ENCODE measurements at places on chromosomes 6 and 20.

DNA sequence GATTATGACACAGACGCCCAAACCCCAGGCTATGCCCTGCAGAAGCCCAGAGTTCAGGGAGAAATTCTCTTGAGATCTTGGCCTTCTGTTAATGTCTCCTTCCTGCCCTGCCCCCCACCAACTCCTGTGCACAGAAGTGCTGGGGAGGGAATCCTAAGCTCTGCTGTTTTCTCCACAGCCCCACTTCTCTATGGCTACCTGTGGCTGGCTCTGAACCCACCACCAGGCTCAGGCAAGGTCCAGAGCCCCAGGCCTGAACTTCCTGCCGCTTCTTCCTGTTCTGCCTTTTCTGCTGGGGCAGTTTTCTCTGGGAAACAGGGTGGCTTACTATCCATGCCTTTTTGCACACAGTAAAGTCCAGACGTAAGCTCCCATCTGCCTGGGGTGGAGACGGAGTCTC is 77.5 kb upstream of the NNAT start:
- H3K4me1 ChIP-seq: peaks cover 3% of the 10 kb centered on the region
- DNase-seq: no peak
- no peak overlapping the region for H3K27ac ChIP-seq
- no peaks in the 10 kb centered on the region for H3K36me3 ChIP-seq
- peaks cover 20% of the 10 kb centered on the region for H3K27me3 ChIP-seq

- H3K4me3 ChIP-seq: no peak overlapping the region
- DNase-seq: peak; percentile 42
- H3K36me3 ChIP-seq: peaks cover 1% of the 10 kb centered on the region
- peaks cover 23% of the 10 kb centered on the region for H3K27me3 ChIP-seq
Measured at GRCh38 chr20:38692436-38693411, 31.6 kb upstream of the SLC32A1 start.

DNA sequence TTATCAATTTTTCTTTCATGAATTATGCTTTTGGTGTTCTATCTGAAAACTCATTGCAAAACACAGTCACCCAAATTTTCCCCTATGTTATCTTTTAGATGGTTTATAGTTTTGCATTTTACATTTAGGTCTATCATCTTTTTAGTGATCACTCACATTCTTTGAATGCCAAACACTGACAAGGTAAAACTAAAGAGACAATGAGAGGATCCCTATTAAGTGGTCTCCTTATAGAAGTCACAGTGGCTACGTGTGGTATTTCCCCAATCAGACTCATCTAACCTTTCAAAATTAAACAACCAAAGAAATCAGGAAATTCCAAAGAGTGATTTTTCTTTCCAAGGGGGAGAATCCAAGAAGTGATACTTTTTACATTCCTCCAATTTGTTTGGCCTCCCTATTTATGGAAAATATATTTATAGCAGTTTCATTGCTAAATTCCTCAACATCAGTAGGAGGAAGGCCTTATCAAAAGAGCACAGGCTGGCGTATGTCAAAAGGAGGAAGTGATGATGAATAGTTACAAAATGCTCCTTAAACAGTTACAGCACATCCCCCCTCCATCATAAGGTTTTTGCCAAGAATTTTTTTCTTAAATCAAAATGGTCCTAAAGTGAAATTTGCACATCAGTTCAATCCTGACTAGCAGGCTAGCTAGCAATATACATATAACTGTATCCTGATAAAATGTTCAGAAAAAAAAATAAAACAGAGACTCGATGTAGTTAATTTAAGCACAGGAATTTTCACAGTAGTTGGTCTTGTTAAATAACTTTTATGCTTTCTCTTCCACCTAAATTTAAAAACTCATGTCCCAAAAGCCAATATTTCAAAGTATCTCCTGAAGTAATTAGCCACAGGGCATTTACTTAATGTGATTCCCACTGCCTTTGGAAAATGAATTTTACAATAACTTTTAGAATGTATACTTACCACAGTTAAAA is 76.2 kb upstream of the IPCEF1 start:
- no peaks in the 10 kb centered on the region for H3K4me1 ChIP-seq
- no peak for DNase-seq
- H3K27me3 ChIP-seq: no peaks in the 10 kb centered on the region
- no peak overlapping the region for H3K27ac ChIP-seq
- no peak overlapping the region for H3K4me3 ChIP-seq

DNA sequence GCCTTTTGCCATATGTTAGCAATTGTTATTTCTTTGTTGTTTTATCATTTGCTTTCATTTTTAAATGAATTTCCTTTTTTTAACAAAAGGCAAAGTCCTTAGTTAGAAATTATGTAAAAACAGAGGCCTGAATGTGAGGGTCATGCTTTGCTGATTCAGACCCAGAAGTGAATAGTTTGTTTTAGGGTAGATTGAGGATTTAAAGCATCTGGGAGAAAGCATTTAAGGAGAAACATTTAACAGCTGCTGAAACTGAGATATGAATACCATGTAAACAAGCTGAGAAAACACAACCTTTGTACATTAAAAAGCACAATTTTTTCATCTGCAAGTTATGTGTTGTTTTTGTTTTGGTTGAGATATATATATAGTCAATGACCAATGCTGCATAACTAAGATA is 8.0 kb downstream of the HTR1B start:
- peaks cover 3% of the 10 kb centered on the region for H3K27me3 ChIP-seq
- H3K4me3 ChIP-seq: no peak overlapping the region
- no peaks in the 10 kb centered on the region for H3K36me3 ChIP-seq
- no peak overlapping the region for H3K27ac ChIP-seq
- no peaks in the 10 kb centered on the region for H3K4me1 ChIP-seq
- DNase-seq: no peak

DNA sequence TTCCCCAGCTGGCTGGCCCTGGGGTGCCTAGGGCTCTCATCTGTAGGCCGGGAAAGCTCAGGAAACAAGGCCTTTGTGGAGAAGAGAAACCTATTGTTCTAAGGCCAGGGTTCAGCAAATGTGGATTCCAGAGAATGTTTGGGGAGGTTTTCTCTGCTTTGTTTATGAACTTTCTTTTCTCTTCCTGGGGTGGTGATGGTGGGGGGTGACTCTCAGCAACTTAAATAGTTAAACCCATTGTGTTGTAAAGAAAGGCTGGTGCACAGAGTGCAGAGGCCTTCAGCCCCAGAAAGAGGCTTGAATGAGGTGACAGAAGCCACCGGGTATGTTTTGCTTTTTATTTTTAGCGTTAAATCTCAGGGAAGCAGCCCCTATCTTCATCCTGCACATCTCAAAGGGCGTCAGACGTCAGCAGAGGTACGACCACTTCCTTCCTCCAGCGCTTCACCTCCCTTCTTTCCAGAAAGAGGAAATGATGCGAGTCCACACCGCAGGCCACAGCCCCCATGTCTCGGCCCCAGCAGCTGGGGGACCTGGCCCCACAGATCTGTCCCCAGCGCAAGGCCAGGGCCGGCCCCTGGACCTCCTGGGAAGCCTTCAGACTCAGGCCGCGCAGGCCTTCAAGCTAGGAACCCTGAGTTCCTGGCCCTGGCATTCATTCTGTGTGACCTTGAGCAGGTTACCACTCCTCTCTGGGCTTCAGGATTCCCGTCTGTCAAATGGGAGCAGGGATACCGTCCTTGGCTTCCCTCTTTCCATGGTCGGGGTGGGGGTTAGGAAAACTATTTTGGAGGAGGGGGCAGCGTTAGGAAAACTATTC is 605 bp upstream of the PPP1R16B start:
- H3K27ac ChIP-seq: peak overlapping the region; percentile 91
- H3K4me1 ChIP-seq: peaks cover 23% of the 10 kb centered on the region
- H3K4me3 ChIP-seq: peak overlapping the region; percentile 92
- no peaks in the 10 kb centered on the region for H3K27me3 ChIP-seq
- peaks cover 7% of the 10 kb centered on the region for H3K36me3 ChIP-seq

DNA sequence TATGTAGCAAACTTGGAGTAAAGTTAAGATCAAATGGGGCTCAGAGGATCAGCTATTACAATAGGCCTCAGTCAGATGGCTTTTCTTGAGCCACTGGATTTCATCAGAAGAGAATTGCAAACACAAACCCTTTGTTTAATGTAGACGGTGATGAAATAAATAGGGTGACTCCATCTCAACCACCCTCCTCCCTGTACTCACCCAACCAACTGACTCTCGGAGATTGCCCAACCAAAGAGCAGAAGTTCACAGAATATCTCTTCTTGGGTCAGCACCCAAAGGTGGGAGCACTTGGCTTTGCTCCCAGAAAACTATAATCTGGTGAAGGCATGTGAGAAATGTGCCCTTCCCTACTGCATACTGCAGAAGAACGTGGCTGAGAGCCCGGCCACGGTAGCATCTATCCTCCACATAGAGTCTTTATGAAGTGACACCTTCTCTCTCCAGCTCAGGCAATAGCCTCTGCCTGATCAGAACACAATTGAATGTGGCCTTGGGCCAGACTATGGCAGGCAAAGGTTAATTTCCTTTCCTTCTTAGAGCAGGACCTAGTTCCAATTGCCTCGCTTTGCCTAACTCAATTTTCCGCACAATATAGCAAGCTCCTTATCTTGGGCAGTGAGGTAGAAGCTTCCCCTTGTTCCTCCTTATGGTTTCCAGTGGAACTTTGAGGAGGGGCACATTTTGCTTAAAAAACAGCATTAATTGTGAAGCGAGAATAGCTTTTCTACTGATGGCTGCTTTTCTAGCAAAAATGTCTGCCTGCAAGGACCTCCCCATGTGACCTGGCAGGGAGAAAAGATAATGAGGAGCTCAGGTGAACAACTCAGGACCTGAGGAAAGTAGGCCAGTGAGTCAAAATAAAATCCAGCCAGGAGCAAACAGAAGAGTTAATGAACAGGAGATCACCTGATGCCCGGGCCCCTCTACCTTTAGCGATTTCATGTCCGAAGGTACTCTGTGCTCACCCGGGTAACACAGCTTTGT is 79.4 kb downstream of the GFOD1 start:
- no peak for DNase-seq
- H3K27ac ChIP-seq: peak overlapping the region; percentile 6
- H3K4me1 ChIP-seq: peaks cover 19% of the 10 kb centered on the region
- no peaks in the 10 kb centered on the region for H3K27me3 ChIP-seq

GRCh38 chr6:84657486-84657885 is 106.9 kb downstream of the TBX18 start:
- H3K36me3 ChIP-seq: no peaks in the 10 kb centered on the region
- H3K4me1 ChIP-seq: no peaks in the 10 kb centered on the region
- no peaks in the 10 kb centered on the region for H3K27me3 ChIP-seq

DNA sequence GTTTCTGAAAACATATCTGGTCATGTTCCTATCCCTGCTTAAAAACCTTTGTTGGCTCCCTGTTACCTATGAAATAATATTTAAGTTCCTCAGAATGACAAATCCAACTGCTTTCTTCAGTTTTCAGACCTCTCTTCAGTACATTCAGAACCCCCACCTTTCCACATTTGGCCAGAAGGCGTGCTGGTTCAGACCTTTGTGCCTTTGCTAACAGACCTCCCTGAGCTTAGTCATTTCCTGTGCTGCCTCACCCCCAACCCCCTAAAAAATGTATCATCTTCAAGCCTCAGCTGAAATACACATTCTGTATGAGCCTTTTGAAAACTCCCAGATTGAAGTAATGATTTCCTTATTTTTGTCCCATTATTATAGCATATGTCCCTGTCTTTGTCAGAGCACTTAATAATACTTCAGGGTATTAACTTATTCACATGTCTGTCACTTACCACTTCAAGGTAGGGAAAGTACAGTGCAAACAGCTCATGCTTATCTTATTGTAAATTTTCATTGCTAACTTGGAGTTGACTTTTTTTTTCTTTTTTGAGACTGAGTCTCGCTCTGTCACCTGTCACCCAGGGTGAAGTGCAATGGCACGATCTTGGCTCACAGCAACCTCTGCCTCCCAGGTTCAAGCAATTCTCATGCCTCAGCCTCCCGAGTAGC is 19.7 kb downstream of the FAM217A start:
- no peaks in the 10 kb centered on the region for H3K27me3 ChIP-seq
- DNase-seq: no peak
- no peaks in the 10 kb centered on the region for H3K4me1 ChIP-seq

All from memory B cell (primary cell).